8988T (cell line): ENCODE measurements at places on chromosomes 1 and 21.
A peak's percentile ranks its signal among the peaks of the same experiment; 100 is the strongest.

DNA sequence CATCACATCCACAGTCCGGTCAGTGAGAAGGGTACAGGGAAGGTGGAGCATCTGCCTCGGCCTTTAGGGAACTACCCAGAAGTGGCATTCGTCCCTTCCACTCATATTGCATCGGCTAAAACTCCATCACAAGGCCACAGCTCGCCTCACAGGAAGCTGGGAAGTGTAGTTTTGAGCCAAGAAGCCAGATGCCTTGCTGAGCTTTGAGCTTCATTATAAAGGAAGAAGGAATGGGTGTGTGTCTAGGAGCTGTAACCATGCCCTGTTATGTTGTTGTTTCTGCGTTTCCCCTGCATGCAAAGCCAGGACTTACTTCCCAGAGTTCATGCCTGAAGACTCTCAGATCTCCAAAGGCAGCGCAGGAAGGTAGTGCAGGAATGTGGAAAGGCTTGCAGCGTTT lies 61.1 kb downstream of the OPTC start:
- DNase-seq: no peak

DNA sequence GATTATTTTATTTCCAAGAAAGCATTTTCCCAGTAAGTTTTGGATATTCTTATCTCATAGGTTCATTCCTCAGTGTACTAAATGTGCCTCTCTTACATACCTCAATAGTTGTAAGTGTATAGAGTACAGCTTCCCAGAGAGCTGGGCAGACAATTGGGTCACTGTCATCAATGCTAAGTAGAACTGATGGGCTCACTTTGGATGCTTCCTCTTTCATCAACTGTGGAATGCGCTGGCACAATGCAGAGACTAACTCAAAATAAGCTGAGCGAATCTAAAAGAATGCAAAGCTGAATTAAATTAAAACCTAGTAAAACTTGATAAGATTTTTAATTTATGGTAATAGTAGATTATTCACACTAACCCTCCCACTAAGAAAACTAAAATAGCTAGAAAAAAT lies 21.5 kb downstream of the LTN1 start:
- DNase-seq: no peak

GRCh38 chr1:12320486-12320885 lies 90.7 kb downstream of the VPS13D start:
- DNase-seq: no peak

GRCh38 chr1:87826681-87827251 lies 498.1 kb downstream of the LMO4 start:
- no peak for DNase-seq

- DNase-seq: no peak
Measured at GRCh38 chr1:237166086-237166485, 124.1 kb downstream of the RYR2 start.

GRCh38 chr1:240577095-240577494 lies 34.9 kb downstream of the GREM2 start:
- no peak for DNase-seq

DNA sequence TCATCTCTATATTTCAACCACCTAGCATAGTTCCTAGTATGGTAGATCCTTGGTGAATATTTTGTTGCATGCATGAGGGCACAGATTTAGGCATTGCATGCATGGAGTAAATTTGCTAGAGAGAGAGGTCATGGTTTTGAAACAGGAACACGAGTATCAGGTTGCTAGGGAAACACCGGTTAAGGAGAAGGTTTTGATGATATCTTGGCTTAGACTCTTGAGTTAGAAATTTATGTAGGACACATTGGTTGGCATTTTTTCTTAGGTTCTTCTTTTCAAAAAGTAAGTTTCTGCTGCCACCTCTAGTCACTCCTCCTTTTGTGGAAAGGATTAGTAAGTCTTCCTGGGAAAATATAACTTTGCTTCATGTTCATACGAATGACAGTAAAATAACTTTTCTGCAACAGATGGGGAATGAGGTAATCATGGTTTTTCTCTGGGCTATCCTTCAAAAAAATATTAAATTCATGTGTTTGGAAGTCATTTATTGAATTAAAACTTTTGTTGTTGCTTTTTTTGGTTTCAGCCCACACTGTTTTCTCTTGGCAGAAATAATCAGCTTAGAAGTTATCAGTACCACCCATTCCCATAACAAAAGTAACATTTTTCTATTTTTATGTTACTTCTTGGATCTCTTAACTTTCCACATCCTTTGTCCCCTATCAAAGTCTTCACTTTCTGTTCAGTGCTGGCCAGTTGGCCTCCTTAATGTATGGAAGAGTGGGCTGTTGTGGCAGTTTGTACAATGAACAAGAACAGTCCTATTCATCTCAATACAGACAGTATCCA lies 97.3 kb downstream of the PLA2G4A start:
- DNase-seq: no peak

GRCh38 chr21:34199121-34199910 lies 125.9 kb downstream of the MRPS6 start:
- no peak for DNase-seq

GRCh38 chr21:44441581-44442265 lies 13.6 kb upstream of the LRRC3 start:
- DNase-seq: no peak

DNA sequence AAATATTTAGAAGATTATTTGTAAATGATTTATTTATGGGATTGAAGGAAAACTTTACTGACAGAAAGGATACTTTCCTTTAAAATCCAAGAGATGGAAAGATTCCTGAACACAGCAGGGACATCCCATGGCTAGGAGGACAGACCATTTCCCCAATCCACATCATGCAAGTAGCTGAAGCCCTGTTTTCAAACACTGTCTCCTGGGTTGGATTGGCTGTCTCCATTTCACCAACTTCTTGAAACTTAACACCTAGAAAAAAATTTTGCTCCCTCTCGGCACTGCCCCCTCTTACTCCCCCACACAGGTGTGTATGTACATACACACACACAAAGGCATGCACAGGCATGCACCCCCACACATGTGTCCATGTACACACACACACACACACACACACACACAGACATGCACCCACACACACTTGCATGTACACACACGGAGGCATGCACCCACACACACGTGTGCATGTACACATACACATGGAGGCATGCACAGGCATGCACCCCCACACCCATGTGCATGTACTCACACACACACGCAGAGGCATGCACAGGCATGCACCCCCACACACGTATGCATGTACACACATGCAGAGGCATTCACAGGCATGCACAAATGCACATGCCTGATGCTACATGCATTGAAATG lies 320.0 kb downstream of the CHRM3 start:
- no peak for DNase-seq

DNA sequence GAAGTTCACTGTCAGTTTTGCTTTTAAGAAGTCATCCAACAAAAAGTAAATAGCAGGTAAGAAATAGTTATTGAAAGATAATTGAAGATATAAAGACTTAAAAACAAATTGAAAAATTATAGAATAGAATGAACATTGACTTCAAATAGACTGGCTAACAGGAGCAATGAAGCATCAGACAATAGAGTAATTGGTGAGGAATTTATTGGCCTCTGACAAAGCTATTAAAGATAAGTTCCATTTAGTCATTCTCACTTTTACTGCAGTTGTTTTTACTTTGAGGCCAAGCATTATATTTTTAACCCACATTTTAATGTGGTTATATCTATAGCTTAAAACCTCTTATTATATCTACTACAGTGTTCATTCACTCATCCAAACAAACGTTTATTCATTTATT lies 228.8 kb upstream of the ADGRL2 start:
- DNase-seq: no peak

- DNase-seq: no peak
Measured at GRCh38 chr1:209412036-209412435, 171.5 kb upstream of the CAMK1G start.

GRCh38 chr1:1550591-1551432 lies 10.4 kb upstream of the TMEM240 start:
- peak; percentile 57 for DNase-seq

- no peak for DNase-seq
Measured at GRCh38 chr1:184596950-184597645, 157.6 kb downstream of the EDEM3 start.

- DNase-seq: no peak
Measured at GRCh38 chr1:185533596-185533995, 200.6 kb upstream of the HMCN1 start.

DNA sequence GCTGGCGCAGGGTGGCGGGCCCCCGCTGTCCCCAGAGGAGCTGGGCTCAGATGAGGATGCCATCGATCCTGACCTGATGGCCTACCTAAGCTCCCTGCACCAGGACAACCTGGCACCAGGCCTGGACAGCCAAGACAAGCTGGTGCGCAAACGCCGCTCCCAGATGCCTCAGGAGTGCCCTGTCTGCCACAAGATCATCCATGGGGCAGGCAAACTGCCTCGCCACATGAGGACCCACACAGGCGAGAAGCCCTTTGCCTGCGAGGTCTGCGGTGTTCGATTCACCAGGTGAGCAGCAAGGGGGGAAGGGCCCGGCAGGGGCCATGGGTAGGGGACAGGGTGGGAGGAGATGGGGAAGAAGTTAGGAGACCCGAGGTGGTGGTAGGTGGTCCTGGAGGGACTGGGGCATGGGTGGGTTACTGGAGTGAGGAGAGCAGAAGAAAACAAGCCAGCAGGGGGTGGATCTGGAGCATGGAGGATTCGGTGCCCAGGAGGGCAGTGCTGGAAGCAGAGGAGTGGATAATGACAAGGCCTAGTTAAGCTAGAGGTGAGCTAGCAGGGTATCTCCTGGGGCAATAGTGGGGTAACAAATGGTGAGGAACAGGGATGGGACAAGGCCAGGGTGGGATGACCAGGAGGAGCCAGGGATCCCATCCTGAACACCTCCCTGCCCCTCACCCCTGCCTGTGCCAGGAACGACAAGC lies 13.1 kb downstream of the ZBTB7B start:
- DNase-seq: no peak

DNA sequence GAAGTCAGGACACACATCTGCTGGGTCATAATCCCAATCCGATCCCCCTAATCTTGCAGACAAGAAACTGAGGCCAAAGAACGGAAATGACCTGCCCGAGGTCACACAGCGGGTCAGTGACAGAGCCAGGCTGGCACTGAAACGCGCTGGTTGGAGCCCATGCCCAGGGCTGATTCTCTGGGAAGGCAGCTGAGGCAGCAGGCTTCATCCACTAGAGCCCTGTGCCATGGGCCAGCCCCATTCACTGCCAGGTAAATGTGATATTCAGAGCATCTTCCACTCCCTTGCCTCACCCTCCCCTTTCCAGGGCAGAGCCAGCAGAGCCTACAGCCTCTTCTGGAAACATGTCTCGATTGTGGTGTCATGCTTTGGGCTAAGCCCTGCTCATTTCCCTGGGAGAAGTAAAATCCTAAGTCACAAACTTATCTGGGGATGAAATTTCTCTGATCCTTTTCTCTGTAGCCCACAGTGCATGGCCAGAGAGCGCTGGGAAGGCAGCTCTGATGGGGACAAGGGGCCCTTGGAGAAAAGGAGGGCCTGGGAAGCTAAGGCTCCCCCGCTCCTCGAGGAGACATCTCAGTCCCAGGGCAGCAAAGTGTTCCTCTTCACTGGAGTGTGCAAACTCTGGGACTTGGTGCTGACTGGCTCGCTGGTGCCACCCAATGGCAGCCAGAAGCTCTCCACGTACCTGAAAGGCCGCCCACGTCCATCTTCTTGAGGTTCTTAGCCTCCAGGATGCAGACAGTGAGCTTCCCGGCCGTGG lies 110.4 kb downstream of the SYT2 start:
- peak; percentile 65 for DNase-seq

DNA sequence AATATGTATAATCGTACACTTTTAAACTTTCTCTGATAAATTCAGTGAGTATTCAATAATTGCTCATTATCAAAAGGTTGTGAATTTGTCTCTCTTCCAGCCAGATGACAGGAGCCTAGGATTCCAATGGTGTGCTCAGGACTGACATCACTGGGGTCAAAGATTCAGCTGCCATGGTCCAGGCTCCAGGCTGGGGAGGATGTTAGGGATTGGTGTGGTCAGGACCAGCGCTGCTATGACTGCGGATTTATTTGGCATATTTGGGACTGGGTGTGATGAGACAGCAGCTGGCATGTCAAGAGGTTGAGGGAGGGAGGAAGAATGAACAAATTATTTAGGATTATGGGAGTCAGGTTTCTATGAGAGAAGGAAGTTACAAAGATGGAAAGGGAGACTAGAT lies 48.2 kb upstream of the ABCA4 start:
- DNase-seq: no peak

DNA sequence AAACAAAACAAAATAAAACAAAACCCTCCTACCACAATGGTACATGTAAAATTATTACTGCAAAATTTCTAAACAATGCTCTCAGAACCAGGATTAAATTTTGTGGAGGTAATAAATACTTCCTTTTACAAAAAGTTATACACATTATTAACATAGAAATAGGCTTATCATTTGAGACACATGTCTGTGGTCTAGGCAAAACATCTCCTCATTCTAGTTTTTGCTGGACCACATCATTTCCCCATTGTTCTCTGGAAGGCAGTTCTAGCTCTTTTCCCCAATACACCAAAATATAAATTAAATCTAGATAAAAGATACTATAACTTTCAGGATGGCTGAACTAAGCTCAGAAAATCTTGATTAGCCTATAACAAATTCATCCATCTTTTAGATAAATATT lies 18.4 kb downstream of the EXTL2 start:
- no peak for DNase-seq

DNA sequence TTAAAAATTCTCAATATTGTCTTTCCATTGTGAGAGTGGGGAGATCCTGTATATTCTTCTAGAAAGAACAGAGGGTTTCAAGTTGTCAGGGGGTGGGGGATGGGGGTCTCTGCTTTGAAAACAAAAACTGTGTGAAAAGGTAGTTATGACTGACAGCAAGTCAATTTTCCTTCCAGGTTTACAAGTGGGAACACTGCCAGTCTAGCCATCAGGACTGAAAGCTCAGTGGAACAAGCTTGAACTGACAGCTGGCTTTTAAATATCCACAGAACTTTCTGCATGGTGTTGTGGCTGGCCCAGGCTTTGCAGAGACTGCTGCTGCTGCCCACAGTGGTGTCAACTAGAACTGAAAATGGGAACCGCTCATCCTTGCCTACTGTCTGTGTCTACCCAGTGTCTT lies 162.6 kb downstream of the TNR start:
- no peak for DNase-seq
